Karpas-422 (cell line): ENCODE measurements at places on chromosomes 6 and 20. TPM values are rescaled to one million over a fixed set of nuclear protein-coding genes. Genes with fewer than 3 reads are reported as not detected.

Gene MRS2
- 25.2 and 37.3 TPM in 2 replicates for total RNA-seq

- H3K4me1 ChIP-seq, result no peaks in the 10 kb centered on the region
- no peak overlapping the region for H3K4me3 ChIP-seq
- H3K27ac ChIP-seq, result no peak overlapping the region
- H3K27me3 ChIP-seq, result no peaks in the 10 kb centered on the region
- H3K36me3 ChIP-seq, result no peaks in the 10 kb centered on the region
- no peak for DNase-seq
Measured at GRCh38 chr20:5430670-5431069, 113.9 kb upstream of the PROKR2 start.

- no peaks in the 10 kb centered on the region for H3K36me3 ChIP-seq
- peak; percentile 50 for DNase-seq
- H3K4me1 ChIP-seq, result peaks cover 12% of the 10 kb centered on the region
- no peak overlapping the region for H3K4me3 ChIP-seq
- no peaks in the 10 kb centered on the region for H3K27me3 ChIP-seq
- H3K27ac ChIP-seq, result no peak overlapping the region
Measured at GRCh38 chr6:624979-625378, 31.9 kb downstream of the HUS1B start.

DNA sequence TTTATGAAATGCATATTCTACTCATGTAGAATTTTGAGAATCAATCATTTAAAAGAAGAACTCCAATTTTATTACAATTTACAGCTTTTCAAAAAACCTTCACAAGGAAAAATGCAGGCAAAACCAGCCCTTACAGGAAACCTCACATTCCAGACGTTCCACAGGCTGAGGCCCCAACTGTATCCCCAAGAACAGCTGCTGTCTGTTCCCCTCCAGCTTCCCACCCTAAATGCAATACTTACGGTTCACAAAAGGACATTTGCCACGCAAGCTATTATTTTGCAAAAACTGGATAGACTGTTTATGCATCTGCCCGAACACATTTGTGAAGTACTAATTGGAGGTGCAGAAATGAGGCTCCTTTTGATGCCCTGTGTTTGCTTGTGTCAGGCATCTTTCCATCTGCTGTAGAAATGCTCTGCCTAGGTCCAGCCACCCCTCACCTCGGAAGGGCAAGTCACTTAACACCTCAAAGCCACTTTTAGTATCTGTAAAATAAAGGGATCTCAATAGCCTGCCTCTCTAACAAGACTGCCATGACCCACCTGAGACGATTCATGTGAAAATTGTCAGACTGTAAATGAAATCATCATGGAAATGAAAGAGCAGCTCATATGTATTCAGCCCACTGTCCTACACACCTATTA is 26.5 kb downstream of the PDE10A start:
- H3K4me3 ChIP-seq, result no peak overlapping the region
- H3K27ac ChIP-seq, result no peak overlapping the region
- no peak for DNase-seq
- H3K27me3 ChIP-seq, result no peaks in the 10 kb centered on the region
- no peaks in the 10 kb centered on the region for H3K36me3 ChIP-seq
